Activated CD8-positive, alpha-beta memory T cell treated with anti-CD3 and anti-CD28 coated beads for 1 hour (primary cell): ENCODE measurements at places on chromosomes 3 and 15.
A peak's percentile ranks its signal among the peaks of the same experiment; 100 is the strongest.

GRCh38 chr3:184597829-184598573, 36.4 kb downstream of the EPHB3 start:
- DNase-seq = no peak

DNA sequence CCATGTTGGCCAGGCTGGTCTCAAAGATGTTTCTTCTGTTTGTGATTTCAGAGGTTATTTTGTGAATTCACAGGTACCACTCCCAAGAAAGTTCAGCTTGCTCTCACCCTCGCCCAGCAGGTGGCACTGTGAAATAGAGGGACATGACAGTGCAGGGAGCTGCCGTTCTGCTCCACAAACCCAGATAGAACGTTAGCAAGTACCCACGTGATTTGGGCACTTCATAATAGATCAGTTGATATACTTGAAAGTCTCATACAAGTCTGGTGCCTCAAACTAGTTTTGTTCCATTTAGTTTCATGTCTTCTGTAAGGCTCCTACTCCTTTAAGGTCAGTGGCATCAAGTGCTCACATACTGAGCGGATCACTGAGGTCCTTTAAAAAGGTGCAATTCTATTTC, 45.5 kb downstream of the FILIP1L start:
- peak; percentile 26 for DNase-seq

- DNase-seq = no peak
These were observed 76.7 kb downstream of the FLNB start for GRCh38 chr3:58084788-58085543.

DNA sequence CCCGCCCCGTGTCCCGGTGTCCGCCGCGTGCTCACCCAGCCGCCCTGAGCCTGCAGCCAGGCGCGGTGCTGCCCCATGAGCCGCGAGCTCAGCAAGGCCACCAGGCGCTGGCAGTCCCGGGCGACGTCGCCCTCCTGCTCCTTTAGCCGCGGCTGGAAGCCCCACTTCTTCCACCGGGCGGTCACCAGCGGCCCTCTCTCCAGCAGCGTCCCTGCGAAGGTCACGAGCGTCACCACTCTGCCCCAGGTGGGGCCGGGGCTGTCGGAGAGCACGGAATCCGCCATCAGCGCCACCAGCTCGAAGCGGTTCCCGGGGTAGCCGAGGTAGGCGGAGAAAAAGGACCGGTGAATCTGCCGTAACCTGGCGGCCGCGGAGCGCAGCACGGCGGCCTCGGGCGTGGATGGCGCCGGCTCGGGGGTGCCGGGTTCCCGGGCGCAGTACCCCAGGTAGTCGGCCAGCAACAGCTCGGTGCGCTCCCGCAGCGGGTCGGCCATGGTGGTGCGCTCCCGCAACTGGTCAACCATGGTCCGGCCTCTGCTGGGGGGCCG, 298 bp downstream of the BCL2L10 start:
- peak; percentile 5 for DNase-seq

DNA sequence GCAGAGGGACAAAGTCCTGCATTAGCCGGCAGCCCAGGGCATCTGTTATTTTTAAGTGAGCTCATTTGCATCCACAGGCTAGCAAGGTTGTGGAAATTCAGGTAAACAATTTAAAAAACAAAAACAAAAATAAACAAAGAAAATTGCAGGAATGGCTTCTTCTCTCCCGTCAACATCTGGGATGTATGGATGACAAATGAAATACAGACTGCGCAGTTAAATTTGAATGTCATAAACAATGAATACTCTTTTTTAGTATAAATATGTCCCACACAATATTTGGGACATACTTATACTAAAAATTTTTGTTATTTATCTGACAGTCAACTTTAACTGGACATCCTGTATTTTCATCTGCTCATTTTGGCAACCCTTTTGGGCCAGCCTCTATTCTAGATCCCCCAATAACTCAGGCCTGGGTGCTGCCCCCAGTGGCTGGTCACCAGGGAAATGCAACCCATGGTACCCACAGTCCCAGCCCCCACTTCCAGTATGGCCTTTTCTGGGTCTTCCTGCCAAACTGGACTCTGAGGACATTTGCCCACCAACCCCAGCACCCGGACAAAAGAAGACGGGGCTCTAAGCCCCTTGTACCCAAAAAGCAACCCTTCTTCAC, 12.7 kb downstream of the GRM2 start:
- no peak for DNase-seq

DNA sequence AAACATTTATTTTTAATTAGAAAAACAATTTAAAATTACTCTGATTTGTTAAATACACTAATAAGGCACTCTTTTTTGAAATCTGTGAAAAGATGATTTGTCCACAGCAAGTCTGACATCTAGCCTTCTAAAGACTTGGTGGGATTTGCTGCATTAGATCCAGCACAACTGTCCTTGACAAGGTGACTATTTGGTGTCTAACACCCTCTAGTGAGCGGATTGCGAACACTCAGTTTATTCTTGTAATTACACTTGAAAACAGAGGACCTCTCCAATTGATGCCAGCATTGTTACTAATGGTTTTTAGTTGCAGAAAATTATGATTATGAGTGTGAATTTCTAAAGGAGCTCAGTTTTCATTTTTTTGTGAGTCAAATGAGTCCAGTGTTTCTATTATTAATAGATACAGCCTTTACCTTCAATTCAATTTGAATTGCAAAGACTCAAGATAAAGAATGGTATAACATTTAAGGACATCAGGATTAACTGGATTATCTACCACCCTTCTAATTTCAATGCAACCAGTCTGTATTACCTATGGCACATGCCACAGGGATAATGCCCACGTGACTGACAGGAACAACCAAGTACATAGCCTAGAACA, 29.7 kb upstream of the STRIT1 start:
- no peak for DNase-seq

GRCh38 chr3:30518181-30518864, 88.1 kb upstream of the TGFBR2 start:
- no peak for DNase-seq

GRCh38 chr3:109702252-109702651, 364.9 kb upstream of the DPPA4 start:
- DNase-seq = no peak

DNA sequence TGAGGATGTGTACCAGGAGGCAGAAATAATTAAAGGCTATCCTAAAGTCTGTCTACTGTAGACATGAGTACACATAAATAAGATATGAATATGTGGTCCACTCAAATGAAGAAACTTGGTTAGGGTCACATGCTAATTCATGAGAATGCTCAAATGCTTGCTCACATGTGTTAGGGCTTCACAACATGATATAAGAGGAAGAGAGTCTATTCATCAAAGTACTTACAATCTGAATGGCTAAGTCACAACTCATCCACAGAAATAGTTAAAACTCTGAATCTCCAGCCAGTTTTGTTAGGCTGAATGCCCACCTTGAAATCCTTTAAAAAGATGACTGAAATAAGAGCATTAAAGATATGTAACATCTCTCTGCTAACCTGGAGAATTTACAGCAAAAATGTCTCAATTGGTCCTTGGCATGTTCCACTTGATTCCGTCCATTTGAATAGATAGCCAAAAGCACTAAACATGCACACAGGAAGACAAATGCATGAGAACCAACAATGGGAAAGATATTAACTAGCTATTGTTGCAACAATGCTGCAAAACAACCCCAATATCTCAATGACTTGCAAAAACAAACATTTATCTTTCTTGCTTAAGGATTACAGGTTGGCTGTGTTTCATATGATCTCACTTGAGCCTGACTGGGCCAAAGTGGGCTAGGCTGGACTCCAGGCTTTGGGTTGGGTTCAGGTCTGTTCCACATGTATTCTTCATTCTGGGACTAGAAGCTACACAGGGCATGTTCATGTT, 10.6 kb upstream of the TBC1D5 start:
- no peak for DNase-seq
